ENCODE measurements at places on chromosomes 12 and 14. TPM values are rescaled to one million over a fixed set of nuclear protein-coding genes. Genes with fewer than 3 reads are reported as not detected.

Gene DDN
- 3.4 TPM for total RNA-seq

DNA sequence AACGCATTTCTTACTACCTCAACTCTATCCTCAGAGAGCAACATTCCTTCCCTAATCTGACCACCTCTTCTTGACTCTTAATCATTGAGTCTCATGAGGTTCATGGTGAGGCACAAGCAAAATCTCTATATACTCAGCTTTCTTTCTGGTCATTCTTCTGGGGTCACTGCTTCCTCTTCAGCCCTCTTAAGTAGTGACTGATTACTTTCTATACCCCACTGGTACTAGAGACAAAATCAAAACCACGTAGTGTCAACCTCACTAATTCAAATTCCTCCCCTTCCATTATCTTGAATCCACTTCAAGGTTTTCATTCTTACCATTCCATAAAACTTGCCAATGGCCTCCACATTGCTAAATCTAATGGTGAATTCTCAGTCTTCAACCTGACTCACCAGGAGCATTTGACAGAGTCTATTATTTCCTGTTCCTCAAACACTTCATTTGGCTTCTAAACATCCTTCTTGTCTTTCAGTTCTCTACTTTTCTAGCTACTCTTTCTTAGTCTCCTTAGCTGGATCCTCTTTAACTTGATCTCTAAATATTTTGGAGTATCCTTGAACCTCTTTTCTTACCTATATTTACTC, 6.8 kb downstream of the WDHD1 start:
- no peak overlapping the region for H3K4me3 ChIP-seq
- no peaks in the 10 kb centered on the region for H3K27me3 ChIP-seq
- no peaks in the 10 kb centered on the region for H3K4me1 ChIP-seq
- no peak for DNase-seq
- peaks cover 39% of the 10 kb centered on the region for H3K36me3 ChIP-seq

Gene SLC25A3
- total RNA-seq = 693 TPM

DNA sequence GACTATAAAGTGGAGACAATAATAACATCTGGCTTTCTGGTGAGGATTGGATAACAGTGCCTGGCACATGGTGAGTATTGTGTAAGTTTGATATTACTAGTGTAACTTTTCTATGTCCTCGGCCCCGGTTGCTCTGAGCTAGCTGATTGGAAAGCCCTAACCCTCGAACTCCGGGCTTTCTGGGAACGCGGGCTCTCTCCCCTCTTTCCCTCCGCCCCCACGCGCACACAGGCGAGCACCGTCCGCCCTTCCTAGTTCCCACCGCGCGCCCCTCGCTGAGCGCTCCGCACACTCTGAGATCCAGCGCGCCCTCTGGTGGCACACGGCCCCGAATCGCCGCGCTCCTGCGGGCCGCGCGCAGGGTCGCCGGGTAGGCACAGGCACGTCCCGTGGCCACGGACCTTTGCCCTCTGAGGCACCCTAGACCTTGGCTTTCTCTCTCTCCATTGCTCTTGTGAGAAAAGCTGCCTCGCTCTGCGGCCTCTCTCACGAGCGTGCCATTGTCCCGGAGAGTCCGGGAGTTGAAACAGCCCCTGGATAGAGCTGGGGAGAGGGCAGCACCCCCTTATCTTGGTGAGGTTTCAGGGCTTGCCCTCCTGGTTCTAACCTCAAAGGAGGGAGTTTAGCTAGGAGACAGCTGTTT, 23.2 kb upstream of the ESRRB start:
- H3K4me3 ChIP-seq = no peak overlapping the region
- H3K4me1 ChIP-seq = no peaks in the 10 kb centered on the region
- no peaks in the 10 kb centered on the region for H3K36me3 ChIP-seq
- no peak for DNase-seq

Gene WNT1
- total RNA-seq = not detected

Gene ISM2
- not detected for total RNA-seq

DNA sequence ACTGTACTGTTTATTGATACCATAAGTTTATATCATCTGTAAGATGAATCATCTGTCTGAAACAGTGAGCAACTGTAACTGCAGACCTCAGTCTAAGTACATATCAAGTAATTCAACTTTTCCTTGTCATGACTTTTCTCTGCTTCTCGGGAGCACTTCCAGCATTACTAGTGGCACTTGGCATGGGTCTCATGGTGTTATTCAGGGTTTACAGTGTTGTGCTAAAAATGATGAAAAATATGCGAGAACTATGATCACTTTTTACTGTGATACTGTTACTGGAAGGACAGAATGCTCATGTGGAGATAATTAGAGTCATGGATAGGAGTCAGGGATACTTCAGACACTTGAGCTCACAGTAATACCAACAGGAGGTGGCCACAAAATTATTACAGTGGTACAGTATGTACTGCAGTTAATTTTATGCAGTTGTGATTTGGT, 8.3 kb downstream of the KTN1 start:
- H3K4me1 ChIP-seq = peaks cover 12% of the 10 kb centered on the region
- H3K27me3 ChIP-seq = no peaks in the 10 kb centered on the region
- no peak overlapping the region for H3K27ac ChIP-seq
- no peak overlapping the region for H3K4me3 ChIP-seq
- H3K36me3 ChIP-seq = peaks cover 3% of the 10 kb centered on the region

Gene TAS2R7
- total RNA-seq = not detected

DNA sequence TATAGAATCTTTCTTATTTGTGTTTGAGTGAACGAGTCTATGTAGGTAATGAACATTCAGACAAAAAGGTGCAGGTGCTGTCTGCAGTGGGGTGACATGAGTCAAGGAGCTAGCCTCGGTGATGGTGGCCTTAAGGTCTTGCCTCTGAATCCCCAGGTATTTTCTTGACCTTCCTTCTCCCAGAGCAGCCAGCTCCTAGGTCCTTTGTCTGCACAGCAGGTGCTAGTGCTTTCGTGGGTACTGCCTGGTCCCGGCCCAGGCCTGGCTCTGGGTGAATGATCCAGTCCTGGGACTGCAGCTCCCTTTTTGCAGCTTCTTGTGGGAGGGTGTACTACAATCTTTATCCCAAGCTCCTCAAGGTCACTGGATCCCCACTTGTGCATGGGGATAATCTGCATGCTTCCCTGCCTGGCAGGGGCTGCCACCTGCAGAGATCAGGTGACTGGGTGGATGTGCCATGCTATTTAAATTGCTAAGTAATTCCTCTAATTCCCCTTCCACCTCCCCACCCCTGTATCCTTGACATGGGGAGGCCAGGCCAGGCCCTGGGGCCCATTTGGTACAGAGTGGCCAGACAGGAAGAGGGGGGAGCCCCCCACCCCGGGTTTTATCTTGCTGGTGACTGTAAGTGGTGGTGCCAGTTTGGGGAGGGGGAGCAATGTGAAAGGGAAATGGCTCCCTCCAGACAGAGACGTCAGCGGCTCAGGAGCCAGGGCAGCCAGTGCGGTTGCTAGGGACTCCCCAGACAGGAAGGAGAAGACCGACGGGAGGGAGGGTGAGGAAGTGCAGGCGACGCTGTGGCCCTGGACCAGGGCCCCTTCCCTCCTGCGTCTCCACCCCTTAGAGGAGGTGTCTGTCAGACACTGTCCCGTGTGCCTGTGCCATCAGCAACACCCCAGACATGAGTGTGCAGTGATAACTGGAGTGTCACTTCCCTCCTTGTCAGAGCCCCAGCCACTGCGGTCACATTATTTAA, 6.7 kb downstream of the VASH1 start:
- peak; percentile 75 for DNase-seq
- H3K4me1 ChIP-seq = peaks cover 28% of the 10 kb centered on the region
- no peaks in the 10 kb centered on the region for H3K36me3 ChIP-seq
- H3K27me3 ChIP-seq = no peaks in the 10 kb centered on the region
- H3K27ac ChIP-seq = no peak overlapping the region

GRCh38 chr14:53613404-53614253, 343.0 kb downstream of the BMP4 start:
- H3K27ac ChIP-seq = no peak overlapping the region
- H3K36me3 ChIP-seq = no peaks in the 10 kb centered on the region
- no peak overlapping the region for H3K4me3 ChIP-seq

Gene OAS3
- total RNA-seq = 4.3 TPM

Gene PPP1R1A
- total RNA-seq = not detected

GRCh38 chr14:76256545-76256944, 104.8 kb downstream of the GPATCH2L start:
- peak overlapping the region; percentile 91 for H3K27ac ChIP-seq
- DNase-seq = peak; percentile 64
- peaks cover 15% of the 10 kb centered on the region for H3K4me1 ChIP-seq
- H3K36me3 ChIP-seq = 0 out of 3 replicates have a peak, but pooled peaks cover 2% of the 10 kb centered on the region
- no peaks in the 10 kb centered on the region for H3K27me3 ChIP-seq
- 0 out of 2 replicates have a peak overlapping the region, but pooled peaks have one; percentile 2 for H3K4me3 ChIP-seq

DNA sequence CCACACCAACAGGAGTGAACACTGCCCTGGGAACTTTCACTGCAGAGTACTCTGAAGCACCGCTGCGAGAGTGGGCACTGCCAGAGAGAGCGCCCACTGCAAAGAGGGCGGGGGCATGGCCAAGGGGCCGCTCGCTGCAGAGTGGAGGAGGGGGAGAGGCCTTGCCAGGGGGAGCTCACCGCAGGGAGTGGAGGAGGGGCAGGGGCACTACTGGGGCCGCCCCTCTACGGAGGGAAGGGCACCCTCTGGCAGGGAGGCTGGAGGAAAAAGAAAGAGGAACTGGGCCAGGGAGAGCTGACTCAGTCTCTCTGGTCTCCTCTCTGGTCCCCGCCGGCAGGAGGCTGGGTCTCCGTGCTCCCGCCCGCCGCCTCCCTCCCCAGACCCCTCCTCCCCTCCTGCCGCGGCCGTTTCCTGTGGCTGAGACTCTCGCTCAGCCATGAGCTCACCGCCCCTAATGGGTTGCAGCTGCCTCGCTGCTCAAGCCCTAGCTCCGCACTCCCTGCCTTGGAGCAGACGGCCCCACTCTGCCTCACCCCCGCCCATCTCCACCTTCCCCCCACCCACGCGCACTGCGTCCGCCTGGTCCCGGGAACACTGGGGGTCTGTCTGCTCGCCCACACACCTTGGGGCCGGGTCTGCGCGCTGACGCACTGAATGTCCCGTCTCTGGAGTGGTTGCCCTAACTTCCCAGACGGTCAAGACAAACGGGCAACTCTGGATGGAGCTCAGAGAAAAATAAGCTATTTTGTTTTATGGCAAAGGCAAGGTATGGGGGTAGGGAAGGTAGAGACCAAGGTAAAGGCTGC, 1.3 kb downstream of the ARHGEF40 start:
- peak; percentile 76 for DNase-seq
- no peaks in the 10 kb centered on the region for H3K36me3 ChIP-seq
- peaks cover 41% of the 10 kb centered on the region for H3K4me1 ChIP-seq
- no peak overlapping the region for H3K27ac ChIP-seq
- 0 out of 2 replicates have a peak overlapping the region, but pooled peaks have one; percentile 13 for H3K4me3 ChIP-seq

DNA sequence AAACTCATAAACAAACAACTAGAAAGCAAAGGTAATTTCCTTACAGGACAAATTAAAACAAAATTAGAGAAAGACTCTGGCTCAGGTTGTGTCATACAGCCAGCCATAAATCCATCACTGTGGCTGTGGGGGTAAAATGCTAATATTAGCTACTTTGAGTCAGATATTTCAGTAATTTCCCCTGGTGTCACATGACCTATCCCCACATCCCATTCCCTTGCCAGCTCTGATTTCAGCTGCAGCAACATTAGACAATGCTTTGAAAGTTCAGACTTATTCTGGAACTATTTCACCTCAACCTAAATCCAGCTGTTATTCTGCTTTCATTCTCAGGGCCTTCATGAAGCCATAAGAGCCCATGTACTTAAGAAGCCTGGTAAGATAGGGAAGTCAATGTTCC, 55.3 kb downstream of the RPL10L start:
- no peak overlapping the region for H3K4me3 ChIP-seq
- H3K4me1 ChIP-seq = no peaks in the 10 kb centered on the region
- no peaks in the 10 kb centered on the region for H3K27me3 ChIP-seq
- DNase-seq = no peak
- H3K36me3 ChIP-seq = no peaks in the 10 kb centered on the region

DNA sequence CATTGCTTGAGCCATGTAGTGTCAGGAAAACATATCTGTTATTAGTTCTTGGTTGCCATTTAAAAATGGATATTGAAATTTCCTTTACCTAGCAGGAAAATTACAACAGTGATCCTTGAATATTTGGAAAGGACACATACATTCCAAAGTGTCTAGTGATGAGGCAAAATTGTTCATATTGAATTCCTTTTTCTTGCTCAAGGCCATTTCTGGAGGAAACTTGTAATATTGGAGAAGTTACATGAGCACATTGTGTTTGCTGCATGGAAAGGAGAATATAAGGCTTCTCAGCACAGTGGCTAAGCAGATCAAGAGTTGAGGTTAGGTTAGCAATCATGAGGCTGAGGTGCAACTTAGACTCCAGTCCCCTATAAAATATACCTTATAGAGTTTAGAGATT, 121.9 kb downstream of the PDE3A start:
- no peaks in the 10 kb centered on the region for H3K36me3 ChIP-seq
- no peaks in the 10 kb centered on the region for H3K27me3 ChIP-seq
- no peak overlapping the region for H3K27ac ChIP-seq
- no peak for DNase-seq
- no peaks in the 10 kb centered on the region for H3K4me1 ChIP-seq

GRCh38 chr12:53696285-53696654, 20.4 kb upstream of the ATP5MC2 start:
- H3K36me3 ChIP-seq = no peaks in the 10 kb centered on the region
- H3K27ac ChIP-seq = no peak overlapping the region
- H3K4me3 ChIP-seq = no peak overlapping the region
- H3K27me3 ChIP-seq = peaks cover 54% of the 10 kb centered on the region

Gene PIK3C2G
- not detected for total RNA-seq

GRCh38 chr12:132432721-132433577, 57.0 kb upstream of the FBRSL1 start:
- no peak overlapping the region for H3K4me3 ChIP-seq
- no peaks in the 10 kb centered on the region for H3K36me3 ChIP-seq
- H3K4me1 ChIP-seq = peaks cover 62% of the 10 kb centered on the region
- peaks cover 94% of the 10 kb centered on the region for H3K27me3 ChIP-seq
- DNase-seq = no peak
- H3K27ac ChIP-seq = no peak overlapping the region

DNA sequence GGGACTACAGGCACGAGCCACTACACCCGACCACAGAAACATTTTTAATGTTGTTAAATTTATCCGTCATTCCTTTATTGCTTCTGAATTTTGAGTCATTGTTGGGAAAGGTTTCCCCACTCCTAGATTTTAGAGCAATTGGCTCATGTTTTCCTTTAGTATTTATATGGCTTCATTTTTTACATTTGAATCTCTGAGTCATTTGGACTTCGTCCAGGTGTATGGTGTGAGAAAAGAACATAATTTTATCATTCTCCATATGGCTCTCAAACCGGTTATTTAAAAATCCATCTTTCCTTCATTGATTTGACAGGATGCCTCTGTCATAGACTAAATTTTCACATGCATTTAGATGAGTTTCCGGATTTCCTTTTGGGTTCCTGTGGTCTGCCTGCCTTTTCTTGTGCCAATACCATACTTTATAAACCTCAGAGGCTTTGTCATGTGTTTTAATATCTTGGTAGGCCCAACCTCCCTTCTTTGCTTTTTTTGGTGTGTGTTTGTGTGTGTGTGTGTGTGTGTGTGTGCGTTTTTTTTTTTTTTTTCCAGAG, 30.9 kb downstream of the LRTM2 start:
- peaks cover 4% of the 10 kb centered on the region for H3K4me1 ChIP-seq
- H3K4me3 ChIP-seq = no peak overlapping the region
- DNase-seq = no peak
- peaks cover 35% of the 10 kb centered on the region for H3K27me3 ChIP-seq
- H3K36me3 ChIP-seq = no peaks in the 10 kb centered on the region

- H3K36me3 ChIP-seq = no peaks in the 10 kb centered on the region
- no peak overlapping the region for H3K4me3 ChIP-seq
- no peaks in the 10 kb centered on the region for H3K4me1 ChIP-seq
- no peak overlapping the region for H3K27ac ChIP-seq
- no peaks in the 10 kb centered on the region for H3K27me3 ChIP-seq
- DNase-seq = no peak
These were observed 12.8 kb downstream of the EPYC start for GRCh38 chr12:90991952-90992465.

Gene TAS2R8
- total RNA-seq = not detected

Gene CLEC2A
- total RNA-seq = not detected

Gene FOXG1
- total RNA-seq = 3.0 TPM

Gene FAIM2
- total RNA-seq = not detected

Measured in K562 (cell line).